Suprapubic skin (tissue), 4 donors: ENCODE measurements at places on chromosomes 5 and 9.

GRCh38 chr9:91186632-91187108 lies 175.0 kb downstream of the AUH start:
- DNase-seq, result peak; percentile 70

DNA sequence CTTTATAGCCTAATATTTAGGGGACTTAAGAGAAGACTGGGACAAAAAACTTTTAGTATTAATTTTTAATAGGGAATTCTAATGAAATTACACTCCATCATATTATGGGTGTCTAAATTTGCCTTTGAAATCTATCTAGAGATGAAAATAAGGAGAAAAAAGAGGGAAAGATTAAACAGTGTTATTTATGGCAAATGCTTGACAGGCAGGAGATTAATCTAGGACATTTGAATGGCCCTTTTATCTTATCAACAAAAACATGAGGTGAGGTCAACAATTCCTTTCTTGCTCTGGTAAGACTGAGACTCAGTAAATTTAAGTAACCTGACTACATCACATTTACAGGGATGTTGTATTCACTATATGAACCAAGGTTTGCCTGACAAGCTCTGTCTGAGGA lies 852.8 kb upstream of the CTNND2 start:
- DNase-seq, result no peak

DNA sequence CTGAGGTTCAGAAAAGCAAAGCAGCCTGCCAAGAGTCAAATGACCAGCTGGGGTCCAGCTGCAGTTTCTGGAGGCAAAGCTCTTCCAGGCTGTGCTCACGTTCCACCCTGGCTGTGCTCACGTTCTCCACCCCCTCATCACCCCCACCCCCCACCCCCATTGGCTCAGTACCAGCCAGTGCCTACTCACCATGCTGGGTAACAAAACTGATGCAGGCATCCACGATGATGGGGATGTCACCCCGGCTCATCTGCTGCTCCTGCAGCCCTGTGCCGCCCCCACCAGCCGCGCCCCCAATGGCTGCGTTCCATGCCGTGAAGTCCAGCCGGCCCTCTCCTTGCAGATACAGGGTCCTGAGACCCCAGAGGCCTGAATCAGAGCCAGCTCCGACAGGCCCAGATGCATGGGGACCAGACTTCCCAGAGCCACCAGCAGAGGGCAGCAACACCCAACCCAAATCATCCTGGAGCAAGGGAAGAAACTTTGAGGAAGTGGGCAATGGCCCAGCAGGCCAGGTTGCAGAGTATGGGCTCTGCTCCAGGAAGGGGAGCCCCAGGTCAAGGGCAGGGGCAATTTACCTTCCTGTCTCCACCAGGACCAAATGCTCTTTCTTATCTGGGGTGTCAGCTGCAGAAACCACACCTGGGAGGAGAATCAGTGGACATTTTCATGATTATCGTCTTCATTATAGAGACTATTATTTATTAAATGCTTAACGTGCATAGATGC lies 13.7 kb upstream of the FCHSD1 start:
- DNase-seq, result no peak

DNA sequence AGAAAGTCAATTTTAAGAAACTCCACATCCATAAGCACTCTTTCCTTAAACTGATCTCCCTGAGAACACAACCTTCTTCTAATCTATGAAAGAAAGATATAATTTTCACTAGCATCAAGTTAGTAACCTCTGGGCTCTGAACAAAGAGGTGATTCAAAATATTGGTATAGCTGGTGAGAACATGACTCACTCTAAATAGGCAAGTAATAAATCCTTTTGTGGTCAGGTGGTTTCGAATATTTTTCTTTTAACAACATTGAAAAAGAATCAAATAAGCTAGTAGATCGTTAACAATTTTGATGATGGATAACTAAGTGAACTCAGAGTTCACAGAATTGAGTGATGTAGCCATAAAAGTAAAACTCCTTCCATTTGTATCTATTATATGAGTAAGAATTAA lies 150.6 kb upstream of the IQGAP2 start:
- no peak for DNase-seq

DNA sequence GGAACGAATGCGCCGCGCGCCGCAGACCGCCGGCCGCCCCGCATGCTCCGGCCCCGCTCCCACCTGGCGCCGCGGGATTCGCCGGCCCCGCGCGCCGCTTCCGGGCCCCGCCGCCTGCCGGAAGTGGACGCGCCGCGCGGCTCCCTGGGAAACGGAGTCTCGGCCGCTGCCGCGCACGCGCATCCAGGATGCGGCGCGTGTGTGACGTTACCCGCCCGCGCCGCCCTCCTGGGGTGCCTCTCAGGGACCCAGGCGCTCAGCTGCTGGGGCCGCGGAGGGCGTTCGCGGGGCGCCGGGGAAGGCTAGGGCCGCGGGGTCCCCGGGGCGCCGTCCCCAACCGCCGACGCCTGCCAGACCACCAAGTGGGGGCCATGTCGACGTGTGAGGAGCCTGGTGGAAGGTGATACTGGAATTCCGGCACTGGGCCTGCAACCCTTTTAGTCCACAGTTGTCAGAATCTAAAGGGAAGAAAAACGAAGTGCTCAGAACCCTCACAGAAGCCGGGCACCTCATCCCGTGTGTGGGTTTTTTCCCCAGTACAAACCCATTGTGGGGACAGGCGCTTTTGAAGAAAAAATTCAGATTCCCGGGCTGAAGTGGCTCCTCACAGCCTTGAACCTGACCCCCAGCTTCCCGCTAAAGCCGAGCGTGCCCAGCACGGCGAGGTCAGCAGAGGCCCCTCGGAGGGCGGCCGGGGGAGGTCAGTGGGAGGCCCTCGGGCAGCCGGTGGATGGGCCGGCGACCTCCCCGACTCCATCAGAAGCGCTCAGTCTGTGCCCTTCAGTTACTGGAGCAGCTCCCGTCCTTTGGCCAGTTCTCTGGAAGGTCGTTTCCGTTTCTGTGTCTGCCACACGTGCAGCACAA lies at the start of gene CLPTM1L:
CLPTM1L (minus strand) TSS at position 125 of the 864 bp plus-strand sequence. CDS start 258 bp downstream, outside the sequence.
- peak; percentile 89 for DNase-seq
